Activated T-helper 1 cell treated with anti-CD3 and anti-CD28 coated beads, Interleukin-12 subunit alpha, Interleukin-12 subunit beta, Interleukin-2, Interleukin-4 antibody, amounts not matched to agents 30 ng/mL and 10 ng/mL and 1 ng/mL, durations not matched to agents 14 hours and 24 hours and 36 hours (primary cell): ENCODE measurements at places on chromosomes 1 and 21.

DNA sequence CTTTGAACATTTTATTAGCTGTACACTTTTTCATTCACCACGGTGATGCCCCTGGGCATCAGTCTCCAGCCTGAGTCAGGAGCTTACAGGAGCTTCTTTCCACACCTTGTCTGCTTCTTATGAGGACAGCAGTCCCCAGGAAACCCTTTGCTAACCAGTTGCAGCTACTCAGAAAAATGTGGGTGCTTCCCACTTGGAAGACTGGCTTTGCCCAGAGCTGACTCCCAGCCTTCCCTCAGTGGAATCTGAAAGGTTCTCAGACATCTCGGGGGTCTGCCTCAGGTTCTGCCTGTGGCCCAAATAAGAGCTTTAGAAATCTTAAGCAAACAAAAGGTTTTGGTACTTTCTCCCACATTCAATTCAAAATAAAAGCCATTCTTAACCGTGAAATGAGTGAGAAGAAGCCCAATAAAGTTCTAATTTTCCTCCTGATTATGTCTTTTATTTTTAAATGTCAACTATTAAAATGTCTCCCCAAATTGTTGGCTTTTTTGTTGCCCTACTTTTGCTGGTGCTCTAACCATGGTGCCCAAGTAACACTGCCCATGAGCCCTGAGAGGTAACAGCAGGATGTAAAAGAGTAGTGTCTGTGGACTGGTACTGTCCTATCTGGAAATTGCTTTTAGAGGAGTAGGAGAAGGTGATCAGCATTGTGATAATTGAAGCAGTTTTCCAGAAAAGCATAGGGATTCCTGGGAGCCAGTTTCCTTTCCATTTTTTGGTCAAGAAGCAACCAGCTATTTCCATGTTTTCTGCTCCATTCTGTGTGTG lies 5.6 kb downstream of the C1orf53 start:
- no peak for DNase-seq

DNA sequence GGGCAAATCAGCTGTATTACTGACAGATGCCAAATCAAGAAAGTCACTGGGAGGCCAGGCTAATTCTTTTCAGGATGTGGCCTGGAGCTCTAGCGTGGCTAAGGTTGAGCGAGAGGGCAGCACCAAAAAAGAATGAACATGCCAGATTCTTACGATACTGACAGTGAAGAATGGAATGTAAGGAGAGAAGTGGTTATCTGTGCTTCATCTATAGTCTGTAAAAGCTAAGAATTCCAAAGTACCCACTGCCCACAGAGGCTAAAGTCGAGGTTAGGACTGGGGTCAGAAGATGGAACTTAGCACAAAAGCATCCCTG lies 32.7 kb downstream of the TFAP2E start:
- no peak for DNase-seq

DNA sequence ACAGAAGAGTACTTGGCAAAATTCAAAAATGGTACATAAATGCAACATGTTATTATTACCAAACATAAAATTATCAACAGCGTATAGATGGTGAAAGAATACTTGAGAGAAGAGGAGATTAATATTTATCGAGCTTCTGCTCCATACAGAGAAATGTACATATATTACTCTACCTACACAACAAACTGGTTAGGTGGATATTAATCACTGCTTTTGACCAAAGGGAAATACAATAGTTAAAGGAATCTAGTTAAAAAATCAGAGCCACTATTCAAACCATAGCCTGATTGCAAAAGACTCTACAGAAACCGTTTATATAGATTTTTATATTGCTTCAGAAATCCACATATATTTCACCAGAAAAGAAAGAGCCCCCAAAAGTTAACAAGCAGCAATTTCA lies 379.3 kb upstream of the PRMT6 start:
- no peak for DNase-seq

DNA sequence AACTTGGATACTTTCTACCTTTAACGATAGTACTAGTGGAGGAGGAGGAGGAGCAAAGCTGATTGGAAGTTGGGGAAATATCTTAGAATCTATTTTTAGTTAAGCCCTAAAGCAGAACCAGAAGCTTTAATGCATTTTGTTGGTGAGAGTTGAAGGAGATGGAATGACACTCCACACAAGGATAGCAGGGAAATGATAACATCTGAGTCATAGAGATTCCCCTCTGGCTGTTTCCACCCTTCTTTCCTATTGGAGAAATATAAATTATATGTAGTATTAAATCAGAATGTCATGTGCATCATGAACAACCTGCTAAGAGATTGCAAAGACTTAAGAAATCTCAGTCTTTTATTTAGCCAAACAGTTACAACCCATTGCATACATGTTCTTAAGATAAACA lies 1357.7 kb downstream of the NCAM2 start:
- no peak for DNase-seq

- no peak for DNase-seq
These were observed 43.5 kb downstream of the ALPL start for GRCh38 chr1:21552715-21553114.

DNA sequence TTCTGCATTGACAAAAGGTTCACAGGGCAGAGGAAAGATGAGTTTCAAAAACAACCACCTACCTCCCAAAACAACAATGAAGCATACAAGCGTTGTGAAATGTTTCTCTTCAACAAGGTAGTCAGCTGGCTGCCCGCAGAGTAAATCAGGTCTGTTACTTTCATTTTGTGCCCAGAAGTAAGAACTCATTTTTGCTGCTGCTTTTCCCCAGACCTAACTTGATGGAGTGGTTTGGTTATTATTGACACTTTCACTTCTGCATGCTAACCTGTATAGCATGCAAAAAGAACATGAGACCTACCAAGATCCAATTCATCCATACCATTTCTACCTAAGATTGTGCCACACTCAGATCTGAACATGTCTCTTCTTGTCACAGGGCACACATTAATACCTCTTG lies 1.3 kb downstream of the SLC9C2 start:
- no peak for DNase-seq

GRCh38 chr1:167656657-167657056 lies 26.6 kb downstream of the RCSD1 start:
- no peak for DNase-seq

- no peak for DNase-seq
These were observed 5.5 kb upstream of the ELOVL1 start for GRCh38 chr1:43373066-43373940.

GRCh38 chr1:23704834-23705495 lies 13.4 kb downstream of the RPL11 start:
- no peak for DNase-seq

- no peak for DNase-seq
These were observed 5.5 kb upstream of the OLFML2B start for GRCh38 chr1:162029157-162029556.

DNA sequence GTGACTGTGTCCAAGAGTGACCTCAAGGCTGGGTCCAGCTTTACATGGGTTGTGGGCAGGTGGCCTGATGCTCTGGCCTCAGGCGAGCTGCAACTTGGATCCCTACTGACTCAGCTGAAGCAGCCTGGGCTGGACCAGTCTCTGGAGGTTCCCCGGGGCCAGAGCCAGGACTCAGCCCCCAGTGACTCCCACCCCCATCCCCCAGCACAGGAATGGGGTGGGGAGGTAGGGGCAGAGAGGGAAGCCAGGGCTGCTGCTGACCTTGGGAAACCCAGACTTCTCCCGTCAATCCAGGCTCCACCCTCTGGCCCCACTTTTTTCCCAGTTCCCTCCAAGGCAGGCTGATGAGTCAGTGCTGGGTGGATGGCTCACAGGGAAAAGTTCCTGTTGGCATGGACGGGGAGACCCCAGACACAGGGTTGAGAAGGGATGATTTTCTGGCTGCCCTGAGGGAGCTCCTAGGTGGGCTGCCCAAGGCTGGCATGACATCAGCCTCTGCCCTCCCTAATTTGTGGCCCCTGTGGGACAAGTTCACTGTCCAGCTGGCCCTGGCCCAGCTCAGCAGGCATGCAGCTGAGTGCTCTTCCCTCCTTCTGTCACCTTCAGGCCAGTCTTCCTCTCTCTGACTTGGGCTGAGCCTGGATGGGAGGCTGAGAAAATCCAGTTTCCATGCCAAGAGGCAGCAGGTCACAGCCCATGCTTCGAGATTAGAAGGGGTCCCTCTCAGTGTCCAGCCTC lies 2.2 kb downstream of the ZC3H12A start:
- DNase-seq: no peak

- DNase-seq: no peak
These were observed 247.4 kb upstream of the C1orf174 start for GRCh38 chr1:4147509-4147908.

DNA sequence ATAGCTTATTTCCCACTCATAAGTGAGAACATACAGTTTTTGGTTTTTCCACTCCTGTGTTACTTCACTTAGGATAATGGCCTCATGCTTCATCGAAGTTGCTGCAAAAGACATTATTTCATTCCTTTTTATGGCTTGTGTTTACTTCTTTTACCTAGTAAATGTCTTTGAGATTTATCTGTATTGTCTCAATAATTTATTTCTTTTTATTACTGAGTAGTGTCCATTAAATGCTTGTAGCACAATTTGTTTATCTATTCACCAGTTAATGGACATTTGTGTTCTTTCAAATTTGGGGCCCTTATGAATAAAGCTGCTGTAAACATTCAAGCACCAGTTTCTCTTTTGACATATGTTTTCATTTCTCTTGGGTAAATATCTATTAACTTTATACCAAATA lies 86.0 kb downstream of the UCHL5 start:
- no peak for DNase-seq

DNA sequence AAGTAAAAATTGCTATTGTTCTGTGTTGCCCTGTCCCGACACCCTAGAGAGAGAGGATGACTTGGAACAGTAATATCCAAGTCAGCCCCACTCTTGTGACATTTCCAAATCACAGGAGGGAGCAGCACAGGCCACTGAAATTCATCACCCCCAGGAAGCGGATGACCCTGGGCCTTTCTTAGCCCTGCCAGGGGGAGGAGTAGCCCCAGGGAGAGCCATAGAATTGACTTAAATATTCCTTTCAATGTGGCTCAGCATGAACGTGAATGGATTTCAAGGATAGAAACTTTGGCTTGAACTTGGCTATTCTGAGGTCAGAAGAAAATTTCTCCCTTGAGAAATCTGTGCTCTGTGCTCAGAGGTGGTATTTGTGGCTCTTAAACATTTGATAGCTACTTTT lies 80.6 kb downstream of the CENPF start:
- no peak for DNase-seq
